Activated CD4-positive, alpha-beta T cell treated with anti-CD3 and anti-CD28 coated beads for 4 hours (primary cell): ENCODE measurements at places on chromosomes 7 and 10.

DNA sequence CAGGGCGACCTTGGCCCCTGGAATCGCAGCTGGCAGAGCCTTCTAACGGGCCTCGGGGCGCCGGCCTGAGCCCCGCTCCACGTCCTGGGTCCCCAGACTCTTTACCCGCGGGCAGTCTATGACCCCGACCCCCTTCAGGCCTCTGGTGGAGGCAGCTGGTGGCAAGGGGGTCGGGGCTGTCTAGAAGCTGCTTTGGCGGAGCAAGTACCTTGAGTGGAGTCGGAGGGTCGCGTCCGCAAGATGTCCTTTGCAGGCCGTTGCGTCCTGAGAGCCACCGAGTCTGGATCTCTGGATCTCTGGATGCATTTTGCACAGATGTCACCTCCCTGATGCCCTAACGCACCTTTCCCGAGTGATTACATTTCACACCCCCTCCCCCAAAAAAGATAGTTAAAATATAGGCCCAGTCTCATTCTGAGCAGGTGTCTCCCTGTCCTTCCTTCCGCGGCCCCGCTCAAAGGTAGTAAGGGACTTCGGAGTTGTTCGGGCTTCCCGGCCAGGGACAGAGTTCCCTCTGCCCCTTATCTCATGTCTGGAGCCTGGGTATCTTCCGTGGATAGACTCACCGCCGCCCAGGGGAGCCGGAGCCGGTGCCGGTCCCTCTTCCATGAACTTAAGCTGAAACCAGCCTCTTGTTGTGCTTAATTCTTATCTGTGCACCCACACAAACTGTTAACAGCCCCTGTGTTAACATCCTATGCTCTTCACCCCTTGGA is 457 bp downstream of the ACADSB start:
- peak; percentile 8 for DNase-seq

DNA sequence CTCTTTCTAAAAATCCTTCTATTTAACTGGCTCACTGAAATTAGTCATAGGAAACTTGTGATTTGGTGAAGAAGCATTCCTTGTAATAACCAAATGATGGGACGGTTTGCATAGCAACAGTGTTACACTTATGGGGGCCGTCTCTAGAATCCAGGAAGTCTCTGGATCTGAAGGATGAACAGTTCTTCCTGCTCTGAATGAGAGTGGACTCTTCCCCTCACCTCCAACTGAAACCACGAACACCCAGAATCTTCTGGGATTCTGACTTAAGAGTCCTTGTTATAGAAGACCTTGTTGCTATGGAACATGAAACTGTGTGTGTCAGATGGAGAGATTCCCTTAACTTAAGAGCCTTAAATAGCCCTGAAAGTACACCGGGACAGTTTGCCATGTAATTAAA is 23.2 kb downstream of the NOLC1 start:
- no peak for DNase-seq

GRCh38 chr7:46628389-46628788 is 707.3 kb upstream of the IGFBP3 start:
- DNase-seq: no peak

GRCh38 chr10:132292287-132293200 is 15.2 kb downstream of the STK32C start:
- no peak for DNase-seq

DNA sequence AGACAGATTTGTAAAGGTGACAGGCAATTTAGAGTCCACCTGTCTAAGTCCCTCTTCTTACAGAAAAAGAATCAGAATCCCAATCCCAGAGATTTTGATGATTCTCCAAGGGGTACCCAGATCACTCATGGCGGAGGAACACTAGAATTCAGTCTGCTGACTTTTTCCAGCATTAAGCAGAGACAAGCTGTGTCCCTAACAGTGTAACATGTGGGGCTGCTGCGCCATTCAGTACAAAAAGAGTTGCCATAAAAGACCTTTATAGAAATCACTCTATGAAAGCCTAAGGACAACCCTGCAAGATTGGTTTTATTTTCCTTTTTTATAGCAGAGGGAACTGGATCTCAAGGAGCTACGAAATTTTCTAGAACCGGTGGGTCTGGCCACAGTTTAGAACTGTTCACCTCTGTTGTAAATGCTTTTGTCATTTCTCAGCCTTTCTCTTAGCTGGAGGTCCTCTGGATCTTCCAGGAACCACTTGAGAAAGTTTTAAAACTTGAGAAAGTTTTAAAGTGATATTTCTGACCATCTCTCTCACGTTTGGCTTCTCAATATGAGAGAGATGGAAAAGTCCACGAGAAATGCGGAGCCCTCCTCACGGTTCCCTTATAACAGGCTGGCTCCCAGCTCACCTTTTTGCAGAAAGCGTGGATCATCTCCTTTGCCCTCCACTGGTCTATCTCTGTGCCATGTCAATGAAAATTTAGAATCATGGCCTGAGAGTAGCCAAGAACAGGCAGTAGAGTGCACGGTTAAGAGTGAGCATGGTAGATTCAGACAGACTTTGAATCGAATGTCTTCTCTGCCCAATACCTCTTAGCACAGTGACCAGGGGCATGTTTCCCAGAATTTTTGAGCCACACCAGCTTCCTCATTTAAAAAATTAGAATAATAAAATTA is 826 bp downstream of the GIMAP7 start:
- DNase-seq: no peak

DNA sequence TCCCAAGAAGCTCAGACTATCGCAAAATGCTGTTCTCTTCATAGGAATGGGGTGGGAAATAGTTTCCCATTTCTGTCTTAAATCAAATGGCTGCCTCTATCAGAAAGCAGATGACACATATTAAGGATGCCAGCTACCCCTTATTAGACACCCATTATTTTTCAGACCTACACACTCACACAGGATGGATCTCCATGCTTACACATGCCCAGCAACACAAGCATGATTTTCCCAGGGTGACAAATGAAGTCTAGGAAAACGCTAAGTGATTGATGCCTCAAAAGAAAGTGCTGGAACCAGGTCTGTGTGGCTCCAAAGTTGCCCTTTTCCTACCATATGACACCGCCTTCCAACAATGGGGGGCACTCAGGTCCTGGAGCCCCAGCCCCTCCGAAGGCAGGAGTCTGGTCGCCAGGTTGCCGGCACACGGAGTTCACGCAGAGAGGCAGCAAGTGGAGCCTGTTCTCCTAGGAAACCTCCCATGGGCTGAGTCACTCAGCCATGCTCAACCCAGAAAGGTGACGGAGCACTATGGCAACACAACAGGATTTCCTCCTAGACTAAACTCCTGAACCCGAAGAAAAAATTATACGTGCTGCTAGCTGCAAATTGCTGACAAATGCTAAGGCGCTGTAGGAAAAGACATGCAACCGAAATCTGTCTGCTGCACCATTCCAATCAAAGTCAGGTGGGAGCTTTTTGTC is 19.8 kb downstream of the VOPP1 start:
- no peak for DNase-seq

DNA sequence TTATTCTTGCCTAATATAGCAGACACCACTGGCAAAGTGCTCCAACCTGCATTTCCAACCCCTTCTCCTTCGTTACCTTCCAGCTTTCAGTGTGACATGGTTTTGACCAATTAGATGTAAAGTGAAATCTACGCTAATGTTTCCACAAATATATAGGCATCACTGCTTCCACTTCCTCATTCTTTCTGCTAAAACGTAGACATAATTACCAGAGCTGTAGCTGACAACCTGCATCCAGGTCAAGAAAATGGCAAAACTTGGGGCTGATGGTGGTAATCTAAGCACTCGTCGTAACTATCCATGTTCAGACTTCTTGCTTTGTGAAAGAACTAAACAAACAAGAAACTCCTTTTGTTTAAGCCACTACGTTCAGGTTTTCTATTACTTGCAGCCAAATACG is 41.8 kb upstream of the COL1A2 start:
- no peak for DNase-seq

DNA sequence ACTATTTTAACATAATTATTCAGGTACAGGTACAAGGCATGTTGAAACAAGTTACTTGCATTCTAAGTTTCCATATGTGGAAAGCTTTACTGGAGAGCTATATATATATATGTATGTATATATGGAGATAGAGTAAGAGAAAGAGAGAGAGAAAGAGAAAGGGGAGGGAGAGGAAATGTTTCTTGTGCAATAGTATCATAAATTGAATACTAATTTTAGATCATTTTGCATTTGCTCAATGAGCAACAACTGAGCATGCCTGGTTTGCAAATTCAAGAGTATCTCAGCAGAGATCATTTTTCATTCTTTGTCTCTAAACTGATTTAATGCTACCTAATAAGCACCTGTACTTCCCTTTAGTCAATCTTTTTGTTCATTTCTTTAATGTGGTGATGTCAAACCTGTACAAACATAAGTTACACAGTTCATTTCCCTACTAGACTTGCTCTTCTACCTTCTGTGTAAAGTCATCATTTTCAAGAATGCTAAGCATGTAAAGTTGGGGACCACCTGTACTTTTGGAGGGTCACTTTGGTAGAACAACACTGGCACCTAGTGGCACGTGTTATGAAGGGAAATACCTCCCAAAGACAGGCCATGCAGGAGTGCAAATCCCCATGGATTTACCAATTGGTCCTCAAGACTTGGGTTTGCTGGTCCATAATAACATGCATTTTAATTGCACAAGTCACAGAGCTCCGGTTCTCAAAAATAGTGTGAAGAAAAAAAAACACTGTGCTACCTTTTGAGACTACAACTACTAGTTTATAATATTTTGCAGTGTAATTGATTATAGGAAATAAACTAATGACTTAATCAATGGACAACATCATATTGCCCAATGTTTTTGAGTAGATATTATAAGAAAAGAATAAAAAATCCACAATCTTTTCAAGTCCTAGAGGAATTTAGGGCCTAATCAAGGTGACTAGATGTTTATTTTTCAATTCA is 431.2 kb upstream of the IGFBP3 start:
- DNase-seq: no peak

DNA sequence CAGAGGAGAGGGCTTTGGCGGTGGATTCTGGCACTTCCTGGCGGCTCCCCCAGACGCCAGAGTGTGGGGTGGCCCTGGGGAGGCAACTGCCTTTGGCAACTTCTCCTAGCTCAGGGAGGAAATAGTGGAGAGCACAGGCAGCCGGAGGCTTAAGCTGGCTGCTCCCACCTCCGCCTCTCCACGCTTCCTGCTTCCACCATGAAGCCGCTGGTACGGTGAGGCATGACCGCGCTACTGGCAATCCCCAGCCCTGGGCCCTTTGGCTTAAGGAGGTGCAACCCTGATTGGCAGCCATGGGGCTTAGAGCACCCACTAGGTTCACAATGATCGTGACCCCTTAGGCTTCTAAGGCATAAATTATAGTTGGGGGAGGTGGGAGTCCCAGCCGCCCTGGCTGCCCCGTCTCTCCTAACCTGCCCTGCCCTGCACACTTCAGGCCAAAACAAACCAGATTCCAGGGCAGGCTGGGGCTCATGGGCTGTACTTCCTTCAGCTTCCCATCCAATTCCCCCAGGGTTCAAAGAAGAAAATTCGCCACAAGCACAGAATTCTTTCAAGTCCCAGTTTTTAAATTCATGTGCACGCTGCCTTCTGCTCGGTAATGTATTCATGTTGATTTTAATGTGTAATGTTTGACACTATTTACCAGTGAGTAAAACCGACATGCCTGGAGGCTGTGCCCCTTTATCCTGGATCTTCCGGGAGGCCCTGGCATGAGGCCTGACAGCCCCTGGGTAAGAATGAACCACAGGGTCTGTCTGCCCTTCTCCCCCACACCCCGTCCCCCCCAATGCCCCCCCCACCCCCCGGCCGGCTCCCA is 90.7 kb upstream of the LRRC4 start:
- DNase-seq: no peak

GRCh38 chr10:110432814-110433565 is 64.7 kb upstream of the DUSP5 start:
- DNase-seq: no peak

GRCh38 chr7:46908770-46909169 is 673.1 kb downstream of the TNS3 start:
- no peak for DNase-seq

DNA sequence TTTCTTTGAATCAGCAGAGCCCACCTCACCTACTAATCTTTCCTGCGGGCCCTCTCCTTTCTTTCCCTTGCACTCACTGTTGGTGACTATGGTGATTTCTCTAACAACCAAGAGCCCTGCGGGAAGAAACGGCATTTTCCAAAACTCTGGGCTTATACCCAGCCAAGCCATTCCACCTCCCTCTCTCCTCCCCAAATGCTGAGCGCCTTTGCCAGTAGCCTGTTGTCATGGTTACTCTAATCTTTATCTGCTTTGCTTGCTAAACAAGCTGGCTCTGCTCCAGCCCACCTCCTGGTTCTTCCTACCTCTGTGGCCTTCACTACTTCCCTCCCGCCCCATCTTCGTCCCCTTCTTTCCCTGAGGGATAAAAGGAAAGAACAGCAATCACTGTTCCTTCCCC is 86.7 kb downstream of the DGKI start:
- DNase-seq: no peak

GRCh38 chr10:89591111-89591795 is 53.8 kb downstream of the PANK1 start:
- no peak for DNase-seq

- DNase-seq: no peak
Observed at GRCh38 chr7:127900732-127901685, 130.2 kb downstream of the LRRC4 start.

DNA sequence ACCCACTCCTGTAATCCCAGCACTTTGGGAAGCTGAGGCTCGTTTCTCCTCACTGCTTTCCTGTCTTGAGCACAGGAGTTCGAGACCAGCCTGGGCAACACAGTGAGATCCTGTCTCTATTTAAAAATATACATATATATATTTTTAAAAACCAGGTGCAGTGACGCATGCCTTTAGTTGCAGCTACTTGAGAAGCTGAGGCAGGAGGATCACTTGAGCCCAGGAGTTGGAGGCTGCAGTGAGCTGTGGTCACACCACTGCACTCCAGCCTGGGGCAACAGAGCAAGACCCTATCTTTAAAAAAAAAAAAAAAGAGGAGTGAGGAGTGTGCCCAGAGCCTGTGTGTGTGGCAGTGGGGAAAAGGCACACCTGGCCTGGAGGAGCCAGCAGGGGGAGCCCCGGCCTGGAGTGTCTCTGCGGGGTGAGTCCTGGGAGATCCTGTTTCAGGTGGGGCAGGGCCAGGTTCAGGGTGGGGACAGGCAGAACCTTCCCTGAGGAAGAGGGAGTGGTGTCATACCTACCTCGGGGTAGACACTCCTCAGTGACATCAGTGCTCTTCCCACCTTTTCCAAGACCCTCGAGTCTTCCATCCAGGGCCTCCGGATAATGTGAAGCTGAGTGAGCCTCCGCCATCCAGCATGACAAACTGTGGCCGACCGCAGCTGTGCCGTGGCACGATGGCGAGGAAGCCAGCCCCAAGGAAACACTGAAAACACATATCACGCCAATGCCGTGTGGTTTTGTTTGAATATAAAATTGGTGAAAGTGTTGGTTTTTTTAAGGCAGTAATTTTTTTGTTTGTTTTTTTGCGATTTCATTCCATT is 9.0 kb upstream of the ARPC1B start:
- DNase-seq: peak; percentile 73

- no peak for DNase-seq
Observed at GRCh38 chr10:22491931-22492615, 146.8 kb downstream of the SPAG6 start.

GRCh38 chr10:70571636-70572439 is 30.7 kb downstream of the PRF1 start:
- no peak for DNase-seq

GRCh38 chr10:132256866-132257265 is 50.9 kb downstream of the STK32C start:
- no peak for DNase-seq
